ENCODE measurements at places on chromosomes 6 and 20.

DNA sequence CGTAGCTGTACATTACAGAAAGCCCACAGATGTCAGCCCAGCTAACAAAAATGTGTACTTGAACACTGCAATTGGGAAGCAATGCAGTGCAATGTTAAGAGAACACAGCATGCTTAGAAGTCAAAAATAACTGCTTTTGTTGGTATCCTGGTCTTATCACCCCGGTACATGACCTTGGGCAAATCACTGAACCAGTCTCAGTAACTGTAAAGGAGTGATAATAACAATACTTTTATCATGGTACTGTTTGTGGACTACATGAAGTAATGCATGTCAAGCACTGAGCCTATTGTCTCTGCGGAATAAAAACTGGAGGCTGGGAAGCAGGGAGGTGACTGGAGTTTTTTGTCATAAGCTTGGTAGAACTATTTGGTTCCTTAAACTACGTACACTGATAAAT lies 44.7 kb upstream of the SPDEF start:
- no peak for DNase-seq

DNA sequence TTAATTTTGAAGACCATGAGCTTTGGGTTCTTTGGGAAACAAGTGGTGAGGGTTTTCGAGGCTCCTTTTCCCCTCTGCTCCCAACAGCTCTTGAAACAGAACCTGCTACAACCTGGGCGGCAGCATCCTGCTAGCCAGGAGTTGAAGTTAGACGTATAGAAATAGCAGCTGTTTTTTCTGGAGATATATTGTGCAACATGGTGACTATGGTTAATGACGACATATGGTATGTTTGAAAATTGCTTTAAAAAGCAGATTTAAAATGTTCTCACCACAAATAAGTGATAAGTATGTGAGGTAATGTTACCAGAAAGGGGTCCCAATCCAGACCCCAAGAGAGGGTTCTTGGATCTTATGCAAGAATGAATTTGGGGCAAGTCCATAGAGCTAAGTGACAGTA lies 138.9 kb downstream of the PDE7B start:
- no peak for DNase-seq

- no peak for DNase-seq
These were observed 49.2 kb downstream of the SESN1 start for GRCh38 chr6:109045493-109045892.

GRCh38 chr20:13874394-13875157 lies 89.7 kb downstream of the NDUFAF5 start:
- DNase-seq: no peak

- DNase-seq: no peak
These were observed 24.4 kb downstream of the FOXQ1 start for GRCh38 chr6:1336246-1336843.

DNA sequence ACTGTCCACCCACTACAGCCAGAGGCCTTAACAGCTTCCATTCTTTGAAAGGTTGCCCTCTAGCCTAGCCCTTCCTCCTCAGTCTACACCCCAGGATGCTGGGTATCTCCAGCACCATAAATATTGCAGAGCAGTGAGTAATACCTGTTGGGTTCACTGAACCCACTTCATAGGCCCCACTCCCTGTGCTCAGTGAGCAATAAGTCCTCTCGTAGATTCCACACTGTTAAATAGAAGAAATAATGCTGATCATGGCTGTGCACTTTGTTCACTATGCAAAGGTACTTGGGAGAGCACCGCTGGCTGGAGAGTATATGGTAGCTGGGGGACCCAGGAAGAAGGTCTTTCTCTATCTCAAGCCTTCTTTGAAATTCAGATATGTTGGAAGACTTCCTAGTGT lies 87.3 kb downstream of the RSPH3 start:
- DNase-seq: no peak

DNA sequence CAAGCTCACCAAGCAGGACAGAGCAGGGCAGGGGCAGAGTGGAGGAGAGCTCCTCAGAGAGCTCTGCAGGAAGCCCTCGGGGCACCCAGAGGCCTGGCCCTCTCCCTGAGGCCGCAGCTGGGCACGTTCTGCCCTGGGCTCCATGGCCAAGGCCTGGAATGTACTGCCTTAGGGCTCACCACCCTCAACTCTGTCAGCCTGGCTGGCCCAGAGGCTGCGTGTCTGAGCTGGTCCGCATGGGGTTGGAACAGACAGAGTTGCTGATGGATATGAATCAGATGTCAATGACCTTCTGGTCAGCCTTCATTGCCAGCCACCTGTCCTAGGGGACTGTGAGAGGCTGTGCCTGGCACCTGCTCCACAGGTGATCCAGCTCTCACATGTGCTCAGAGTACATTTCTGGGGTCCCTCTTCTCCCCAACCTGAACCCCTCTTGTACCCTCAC lies 33.2 kb upstream of the PCMTD2 start:
- DNase-seq: no peak

- DNase-seq: no peak
These were observed 164.5 kb downstream of the MTHFD1L start for GRCh38 chr6:151029970-151030369.

DNA sequence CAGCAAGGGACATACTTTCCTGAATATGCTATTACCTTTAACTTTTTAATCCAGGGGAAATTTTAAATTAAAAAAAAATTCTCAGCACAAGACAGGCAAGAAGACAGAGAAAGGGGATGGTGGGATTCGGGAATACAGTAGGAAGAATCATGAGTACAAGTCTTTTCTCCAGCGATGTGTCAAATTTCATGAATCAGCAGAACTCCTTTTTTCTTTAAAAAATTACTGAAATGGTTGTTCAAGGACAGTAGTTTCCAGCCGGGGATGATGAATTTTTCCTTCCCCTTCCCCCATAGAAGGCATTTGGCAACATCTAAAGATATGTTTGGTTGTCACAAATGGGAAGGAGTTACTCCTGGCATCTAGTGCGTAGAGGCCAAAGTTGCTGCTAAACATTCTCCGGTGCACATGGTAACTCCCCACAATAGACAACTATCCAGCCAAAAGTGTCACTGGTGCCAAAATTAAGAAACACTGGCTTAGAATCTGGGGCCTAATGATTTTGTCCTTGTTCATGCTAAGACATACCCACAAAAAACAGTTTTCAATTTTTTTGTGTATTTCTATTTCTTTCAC lies 450.2 kb downstream of the CBLN4 start:
- DNase-seq: no peak

DNA sequence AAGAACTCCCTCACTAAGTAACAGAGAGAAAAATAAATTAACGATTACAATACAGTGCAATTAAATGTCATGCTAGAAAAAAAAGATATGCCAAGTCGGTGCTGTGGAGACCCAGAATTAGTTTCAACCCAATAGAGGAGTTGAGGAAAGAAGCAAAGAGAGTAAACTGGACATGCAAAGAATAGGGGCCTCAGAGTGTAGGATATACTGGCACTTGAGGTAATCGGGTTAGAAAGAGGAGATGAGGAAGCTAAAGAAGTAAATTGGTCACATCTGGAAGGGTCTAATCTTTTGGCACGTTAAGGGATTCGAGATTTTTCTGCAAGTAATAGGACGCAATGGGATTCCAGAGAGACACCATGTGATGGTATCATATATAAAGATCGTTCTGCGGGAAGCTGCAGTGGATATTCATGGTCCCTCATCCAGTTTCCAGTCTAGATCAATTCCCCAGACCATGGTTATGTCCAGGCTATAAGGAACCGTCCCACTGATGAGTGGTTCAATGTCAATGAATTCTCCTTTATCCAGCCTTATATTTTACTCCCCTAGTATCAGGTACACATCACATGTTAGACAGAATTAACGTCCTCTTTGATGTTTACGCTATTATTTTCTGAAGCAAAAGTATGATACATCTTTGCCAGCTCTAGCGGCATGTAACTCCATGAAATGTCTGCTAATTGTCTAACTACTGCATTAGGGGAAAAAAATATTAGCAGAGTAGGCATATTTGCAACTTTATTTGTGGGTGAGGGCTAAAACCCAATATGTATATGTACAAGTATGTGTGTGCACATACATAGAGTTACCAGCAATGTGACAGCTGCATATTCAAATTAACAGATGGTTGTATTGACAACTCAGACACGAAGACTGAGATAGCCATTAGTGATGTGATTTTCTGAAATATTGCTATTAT lies 1.1 kb upstream of the TBC1D32 start:
- peak; percentile 62 for DNase-seq

DNA sequence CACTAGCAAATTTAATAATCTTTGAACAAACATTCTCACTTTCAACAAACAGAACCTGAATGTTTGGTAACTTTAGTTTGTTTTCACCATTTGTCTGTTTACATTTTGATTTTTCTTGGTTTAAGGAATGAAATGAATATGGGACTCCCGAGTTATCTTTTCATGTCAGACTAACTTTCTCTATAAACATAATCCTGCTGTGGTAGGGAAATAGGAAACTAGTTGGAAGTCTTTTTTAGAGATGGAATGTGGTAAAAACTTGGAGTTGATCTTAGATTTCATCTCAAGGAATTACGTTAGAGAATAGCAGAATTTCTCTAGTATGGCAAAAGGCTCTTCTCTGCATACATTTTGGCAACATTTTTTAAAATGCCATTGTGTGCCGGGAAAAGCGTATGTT lies 206.5 kb downstream of the CDKAL1 start:
- DNase-seq: no peak

DNA sequence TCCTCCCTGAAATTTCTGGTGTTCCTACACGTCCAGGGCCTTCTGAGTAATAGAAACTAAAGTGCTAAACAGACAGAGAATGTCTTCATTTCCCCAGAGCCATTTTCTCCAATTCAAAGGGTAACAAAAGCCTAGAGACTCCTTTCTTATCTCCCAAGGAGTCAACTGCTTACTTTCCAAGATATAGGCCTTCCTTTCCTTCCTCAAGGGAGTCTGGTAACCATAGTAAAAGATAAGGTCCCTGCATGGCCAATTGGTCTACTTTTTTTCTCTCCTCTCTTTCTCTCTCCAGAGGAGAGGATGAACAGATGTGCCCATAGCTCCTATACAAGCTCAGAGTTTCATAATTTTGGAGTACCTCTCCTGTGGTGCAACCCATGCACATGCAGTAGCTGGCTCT lies 185.7 kb downstream of the ASCC3 start:
- no peak for DNase-seq

Measured in NCI-H1417 (cell line).